ENCODE measurements at places on chromosomes 5 and 9. TPM values are rescaled to one million over a fixed set of nuclear protein-coding genes. Genes with fewer than 3 reads are reported as not detected.

DNA sequence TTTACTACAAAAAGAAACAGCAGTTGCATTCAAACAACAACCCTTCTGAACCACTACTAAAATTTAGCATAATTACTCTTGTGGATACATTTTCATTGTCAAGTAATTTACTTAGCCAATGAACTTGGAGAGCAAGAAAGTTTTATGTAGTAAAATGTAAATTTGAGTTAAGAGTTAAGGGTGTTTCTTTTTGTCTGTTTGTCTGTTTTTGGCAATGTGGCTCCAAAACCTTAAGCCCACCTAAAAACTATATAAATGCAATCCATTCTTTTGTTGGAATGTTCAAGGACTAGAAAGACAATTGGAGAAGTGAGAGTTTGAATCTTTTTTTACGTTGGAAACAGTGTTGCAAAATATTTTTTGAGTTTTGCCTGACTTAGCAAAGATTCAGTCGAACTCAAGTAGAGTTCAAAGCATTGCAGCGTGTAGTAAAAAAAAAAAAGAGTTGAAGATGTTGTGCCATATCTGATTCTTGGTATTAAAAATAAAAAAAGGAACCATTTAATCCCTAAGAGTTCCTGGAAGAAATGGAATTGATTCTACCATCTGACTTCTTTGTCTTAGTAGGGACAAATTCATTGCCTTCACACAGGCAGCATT, 867 bp downstream of the SYK start:
- no peak for DNase-seq

Gene FOXD4
- total RNA-seq: 0.48 TPM

GRCh38 chr5:96157841-96158291, 196.2 kb upstream of the ELL2 start:
- no peak for DNase-seq

DNA sequence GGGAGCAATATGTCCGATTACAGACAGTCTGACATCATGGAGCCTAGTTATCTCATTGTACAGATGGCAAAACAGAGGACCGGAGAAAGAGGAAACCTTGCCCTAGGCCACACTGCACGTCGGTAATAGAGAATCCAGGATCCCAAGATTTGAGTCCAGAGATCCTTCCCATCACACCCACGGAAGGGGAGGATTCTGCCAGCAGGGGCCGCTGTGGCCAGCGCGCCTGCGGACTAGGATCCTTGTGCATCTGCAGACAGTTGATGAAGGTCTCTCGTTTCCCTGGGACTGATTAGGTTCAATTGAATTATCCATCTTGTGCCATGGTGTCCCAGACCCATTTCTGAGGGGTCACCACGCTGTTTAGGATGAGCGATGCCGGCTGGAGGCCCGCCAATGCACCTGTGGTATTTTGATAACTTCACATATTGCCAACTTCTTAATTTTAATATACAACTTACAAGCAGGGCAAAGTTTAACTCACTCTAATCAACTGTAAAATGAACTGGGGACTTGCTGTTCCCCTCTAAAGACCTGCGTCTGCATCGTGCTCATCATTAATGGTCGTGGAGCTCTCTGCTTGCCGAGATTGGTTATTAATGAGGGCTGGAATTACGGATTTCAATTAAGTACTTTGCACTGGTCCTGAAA, 592.7 kb upstream of the BRINP1 start:
- no peak for DNase-seq

DNA sequence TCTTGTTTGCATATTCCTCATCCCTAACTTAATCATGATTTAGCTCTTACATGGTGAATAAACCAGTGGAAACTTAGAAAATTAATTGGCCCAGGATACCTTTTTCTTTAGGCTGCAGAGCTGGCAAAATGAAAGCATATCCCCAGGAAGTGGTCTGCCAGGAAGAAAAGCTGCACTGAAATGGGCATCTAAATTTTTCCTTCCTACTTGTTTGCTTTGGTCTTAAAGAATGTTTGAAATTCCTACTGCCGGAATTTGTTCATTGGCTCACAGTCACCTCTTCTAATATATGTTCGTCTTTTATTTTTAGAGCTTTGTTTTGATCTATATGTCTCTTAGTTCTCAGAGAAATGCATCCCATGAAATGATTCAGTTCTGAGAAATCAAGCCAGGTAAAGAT, 113.2 kb upstream of the ELL2 start:
- no peak for DNase-seq

Gene FAM151B
- 5.7 TPM for total RNA-seq

DNA sequence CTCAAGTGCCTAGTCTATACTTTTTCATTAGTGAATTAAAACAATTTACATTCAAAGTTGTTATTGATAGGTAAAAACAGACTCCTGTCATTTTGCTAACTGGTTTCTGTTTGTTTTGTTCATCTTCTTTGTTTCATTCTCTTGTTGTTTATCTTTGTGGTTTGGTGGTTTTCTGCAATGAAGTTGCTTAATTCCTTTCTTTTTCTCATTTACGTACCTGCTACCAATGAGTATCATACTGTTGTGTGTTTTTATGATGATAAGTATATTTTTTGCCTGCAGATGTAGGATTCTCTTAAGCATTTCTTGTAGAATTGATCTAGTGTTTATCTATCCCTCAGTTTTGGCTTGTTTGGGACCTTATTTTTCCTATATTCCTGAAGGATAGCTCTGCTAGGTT, 2230.0 kb downstream of the MAT2B start:
- no peak for DNase-seq

Gene DMRTA1
- total RNA-seq: 4.1 TPM

Gene HAPLN1
- not detected for total RNA-seq

Gene SLC36A3
- not detected for total RNA-seq

DNA sequence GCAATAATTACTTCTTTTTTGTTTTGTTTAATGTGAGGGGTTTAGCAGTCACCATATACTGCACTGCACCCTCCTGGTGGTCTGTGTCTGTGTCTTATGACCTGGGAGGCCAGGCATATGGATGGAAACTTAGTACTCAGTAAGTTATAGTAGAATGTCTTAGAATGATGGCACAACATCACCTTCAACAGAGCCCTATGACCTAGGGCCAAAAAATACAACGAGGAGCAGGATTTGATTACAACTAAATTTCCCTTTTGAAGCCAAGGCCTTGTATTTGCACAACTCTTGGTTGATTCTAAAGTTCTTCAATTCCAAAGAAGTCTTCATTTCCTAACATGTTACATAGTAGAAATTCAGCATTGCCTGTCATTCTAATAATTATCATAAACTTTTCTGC, 422.1 kb upstream of the PIK3R1 start:
- no peak for DNase-seq

GRCh38 chr9:68819065-68819464, 114.0 kb downstream of the PIP5K1B start:
- no peak for DNase-seq

Gene SH3TC2
- total RNA-seq: 8.4 TPM

DNA sequence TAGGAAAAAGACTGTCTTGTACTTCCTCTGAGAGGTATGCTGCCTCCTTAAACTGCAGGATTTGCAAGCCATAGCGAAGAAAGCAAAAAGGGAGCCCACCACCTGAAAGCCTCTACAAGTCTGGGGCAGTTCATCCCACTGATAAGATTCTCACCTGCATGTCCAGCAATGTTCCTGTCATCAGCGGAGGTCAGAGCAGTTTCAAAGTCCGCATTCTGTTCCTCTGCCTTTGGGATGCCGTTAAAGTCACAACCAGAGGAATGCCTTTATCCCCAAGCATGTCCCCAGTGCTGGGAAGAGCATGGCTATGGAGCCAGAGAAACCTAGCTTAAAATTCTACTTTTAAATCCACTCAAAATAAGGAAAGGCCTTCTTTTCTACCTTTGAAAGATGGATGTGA, 220.5 kb downstream of the GLIS3 start:
- DNase-seq: no peak

Gene SGCD
- total RNA-seq: 6.3 TPM

DNA sequence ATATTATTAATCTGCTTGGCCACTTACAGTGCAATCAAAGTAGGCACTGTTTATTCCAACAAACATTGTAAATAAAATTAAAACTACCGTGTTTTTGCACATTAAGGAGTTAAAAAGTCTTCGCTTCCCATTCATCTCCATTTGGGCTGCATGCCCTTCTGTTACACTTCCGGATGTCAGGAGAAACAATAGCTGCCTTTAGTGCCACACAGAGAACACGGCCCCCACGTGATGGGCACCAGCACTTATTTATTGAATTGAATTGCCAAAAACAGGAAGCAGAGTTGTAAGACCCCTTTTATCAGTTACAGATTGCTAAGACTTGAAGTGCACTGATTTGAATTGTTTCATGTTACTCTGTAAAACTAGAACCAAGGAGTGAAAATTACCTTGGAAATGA, 80.4 kb downstream of the LHFPL2 start:
- DNase-seq: no peak

DNA sequence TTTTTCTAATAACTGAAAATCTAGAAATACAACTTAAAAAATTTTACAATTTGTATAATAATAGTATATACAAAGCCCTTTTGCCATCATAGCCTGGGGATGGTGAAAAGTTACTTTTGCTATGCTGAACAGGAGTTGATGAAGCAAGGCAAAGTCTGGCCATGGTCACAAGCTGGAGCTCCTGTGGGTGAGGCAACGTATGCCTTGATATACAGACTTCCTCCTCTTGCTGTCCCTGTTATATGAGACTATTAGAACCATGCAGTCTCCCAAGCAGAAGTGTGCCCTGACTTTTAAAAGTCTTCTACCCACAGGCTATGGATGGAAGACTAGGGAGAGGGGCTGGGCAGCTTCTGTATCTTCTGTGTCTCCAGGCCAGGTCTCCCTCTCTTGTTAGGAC, 15.7 kb downstream of the FAM151B start:
- no peak for DNase-seq

DNA sequence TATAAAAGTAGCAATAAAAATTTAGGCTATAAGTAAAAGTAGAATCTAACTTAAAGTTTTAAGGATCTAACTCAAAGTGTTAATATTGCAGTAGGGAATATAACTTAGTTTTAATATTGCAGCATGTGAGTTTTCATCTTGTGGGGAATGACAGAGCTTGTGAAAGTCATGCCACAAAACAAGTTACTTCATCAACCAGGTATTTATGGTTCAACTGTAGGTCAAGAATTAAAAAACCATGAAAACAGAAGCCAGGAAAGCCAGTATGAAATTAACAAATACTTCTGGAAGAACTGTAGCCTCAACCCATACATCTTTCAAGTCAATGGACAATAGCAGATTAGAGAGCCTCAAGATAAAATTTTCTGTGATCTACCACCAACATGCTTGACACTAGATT, 19.0 kb downstream of the HMGCS1 start:
- DNase-seq: no peak

Gene RLN2
- not detected for total RNA-seq

- DNase-seq: no peak
Measured at GRCh38 chr5:157603333-157604190, 28.0 kb upstream of the ADAM19 start.

- DNase-seq: no peak
Measured at GRCh38 chr5:167880420-167880819, 411.0 kb upstream of the WWC1 start.

Gene FAM169A
- 0.32 TPM for total RNA-seq

DNA sequence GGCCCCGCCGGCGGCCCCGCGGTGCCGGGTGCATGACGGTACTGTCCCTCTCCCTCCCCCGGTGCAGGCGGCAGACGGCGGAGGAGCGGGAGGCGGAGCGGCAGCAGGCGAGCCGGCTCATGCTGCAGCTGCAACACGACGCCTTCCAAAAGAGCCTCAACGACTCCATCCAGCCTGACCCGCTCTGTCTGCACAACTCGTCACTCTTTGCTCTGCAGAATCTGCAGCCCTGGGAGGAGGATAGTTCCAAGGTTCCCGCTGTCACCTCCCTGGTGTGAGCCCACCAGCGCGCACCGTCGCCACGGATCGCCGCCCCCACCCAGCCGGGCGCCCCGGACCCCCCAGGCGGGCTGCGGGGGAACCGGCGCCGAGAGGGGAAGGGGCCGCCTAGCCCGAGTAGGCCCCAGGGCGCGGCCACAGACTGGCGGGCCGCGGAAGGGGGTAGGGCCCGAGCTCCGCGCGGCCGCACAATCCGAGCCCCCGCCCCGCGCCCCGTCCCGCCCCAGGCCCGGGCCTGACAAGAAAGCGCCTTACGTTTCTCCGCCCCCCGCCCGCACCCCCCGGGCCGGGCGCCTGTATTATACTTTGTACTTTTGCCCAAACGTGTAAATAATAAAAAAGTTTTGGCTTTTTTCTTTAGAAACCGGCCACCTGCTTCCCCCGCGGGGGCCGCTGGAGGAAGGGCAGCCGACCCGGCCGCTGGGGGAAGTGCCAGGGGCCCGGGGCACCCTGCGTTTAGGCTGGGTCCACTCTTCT, 2.5 kb downstream of the TLX3 start:
- DNase-seq: no peak

DNA sequence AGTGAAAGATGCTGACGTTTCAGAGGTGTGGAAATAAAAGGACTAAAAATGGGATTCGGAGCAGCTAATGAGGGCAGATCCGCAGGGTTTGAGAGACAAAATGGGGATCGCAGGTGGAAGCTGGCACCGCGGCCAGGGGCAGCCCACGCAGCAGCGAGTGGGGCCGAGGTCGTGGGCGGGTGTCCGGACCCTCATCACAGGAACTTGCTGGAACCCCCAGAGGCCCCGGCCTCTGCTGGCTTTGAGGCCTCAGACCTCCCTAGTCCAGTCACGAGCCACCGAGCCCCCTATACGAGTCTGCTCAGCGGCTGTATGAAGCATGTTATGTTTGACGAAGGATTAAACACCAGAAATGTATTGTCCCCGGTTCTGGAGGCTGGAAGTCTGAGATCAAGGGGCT, 45.8 kb upstream of the FCN1 start:
- DNase-seq: no peak

DNA sequence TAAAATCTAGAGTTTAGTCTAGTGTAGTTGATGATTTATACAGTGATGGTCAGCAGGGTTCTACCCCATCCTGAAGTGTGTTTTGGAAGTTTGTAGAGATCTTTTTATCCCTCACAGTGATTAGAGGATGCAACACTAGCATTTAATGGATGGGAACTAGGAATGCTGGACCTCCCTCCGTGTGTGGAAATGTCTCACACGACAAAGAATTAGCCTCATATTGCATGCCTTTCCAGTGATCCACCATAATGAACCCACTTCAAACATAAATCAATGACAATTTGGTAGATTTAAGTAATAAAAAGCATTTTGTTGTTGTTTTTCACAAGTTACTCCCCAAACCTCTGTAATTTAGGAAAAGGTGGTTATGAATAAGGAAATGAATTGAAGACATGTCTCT, 82.5 kb upstream of the LMNB1 start:
- DNase-seq: no peak

Gene SLC34A1
- total RNA-seq: not detected

- no peak for DNase-seq
Measured at GRCh38 chr9:72082536-72082935, 22.1 kb upstream of the C9orf57 start.

DNA sequence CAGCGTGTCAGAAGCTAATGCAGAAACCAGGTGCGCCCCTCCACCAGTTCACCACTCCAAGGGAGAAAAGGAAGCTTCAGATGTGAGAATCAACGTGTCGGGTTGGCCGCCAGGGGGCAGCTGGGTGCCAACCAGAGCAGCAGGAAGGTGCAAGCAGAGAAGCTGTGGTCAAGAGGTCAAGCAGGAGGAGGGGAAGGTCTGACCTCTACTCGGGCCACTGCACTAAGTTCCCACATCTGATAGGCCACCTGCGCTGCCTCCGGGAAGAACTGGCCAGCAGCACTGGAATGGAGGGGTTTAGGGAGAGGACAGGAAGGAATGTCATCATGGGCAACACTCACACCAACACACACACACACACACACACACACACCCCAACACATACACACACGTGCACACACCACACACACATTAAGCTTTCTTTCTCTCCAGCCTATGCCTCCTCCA, 31.4 kb downstream of the ANXA6 start:
- peak; percentile 62 for DNase-seq

Data from omental fat pad (tissue), 4 donors.